ENCODE measurements at places on chromosomes 16 and 17.

- no peak for DNase-seq
These were observed 13.5 kb upstream of the BHLHA9 start for GRCh38 chr17:1256699-1257098.

- DNase-seq: no peak
These were observed 112.2 kb downstream of the PITPNC1 start for GRCh38 chr17:67489273-67489672.

GRCh38 chr16:84863481-84863814, 43.7 kb downstream of the CRISPLD2 start:
- no peak for DNase-seq

- DNase-seq: no peak
These were observed 861 bp downstream of the RAB11FIP3 start for GRCh38 chr16:426115-426905.

GRCh38 chr17:8189711-8190477, at the start of gene BORCS6:
Gene BORCS6 (minus strand): TSS chr17:8190180. CDS start chr17:8190140, 40 bp downstream.
- peak; percentile 98 for DNase-seq

DNA sequence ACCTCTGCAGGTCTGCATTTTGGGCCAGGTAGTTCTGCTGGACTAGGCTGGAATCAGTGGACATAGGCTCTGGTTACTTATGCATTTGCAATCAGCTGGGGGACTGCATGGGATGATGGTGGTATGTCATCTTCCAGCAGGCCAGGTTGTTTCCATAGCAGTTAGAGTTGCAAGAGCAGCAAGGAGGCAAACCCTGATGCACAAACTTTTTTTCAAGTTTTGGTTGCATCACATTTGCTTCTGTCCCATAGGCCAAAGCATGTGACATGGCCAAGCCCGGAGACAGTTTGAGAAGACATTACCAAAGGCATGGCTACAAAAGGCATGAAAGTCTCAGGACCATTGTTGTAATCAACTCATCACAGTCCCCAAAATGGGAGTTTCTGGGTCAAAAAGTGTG, 58.2 kb downstream of the PRKCB start:
- DNase-seq: no peak

- DNase-seq: no peak
These were observed 126.5 kb downstream of the WWOX start for GRCh38 chr16:78225919-78226318.

DNA sequence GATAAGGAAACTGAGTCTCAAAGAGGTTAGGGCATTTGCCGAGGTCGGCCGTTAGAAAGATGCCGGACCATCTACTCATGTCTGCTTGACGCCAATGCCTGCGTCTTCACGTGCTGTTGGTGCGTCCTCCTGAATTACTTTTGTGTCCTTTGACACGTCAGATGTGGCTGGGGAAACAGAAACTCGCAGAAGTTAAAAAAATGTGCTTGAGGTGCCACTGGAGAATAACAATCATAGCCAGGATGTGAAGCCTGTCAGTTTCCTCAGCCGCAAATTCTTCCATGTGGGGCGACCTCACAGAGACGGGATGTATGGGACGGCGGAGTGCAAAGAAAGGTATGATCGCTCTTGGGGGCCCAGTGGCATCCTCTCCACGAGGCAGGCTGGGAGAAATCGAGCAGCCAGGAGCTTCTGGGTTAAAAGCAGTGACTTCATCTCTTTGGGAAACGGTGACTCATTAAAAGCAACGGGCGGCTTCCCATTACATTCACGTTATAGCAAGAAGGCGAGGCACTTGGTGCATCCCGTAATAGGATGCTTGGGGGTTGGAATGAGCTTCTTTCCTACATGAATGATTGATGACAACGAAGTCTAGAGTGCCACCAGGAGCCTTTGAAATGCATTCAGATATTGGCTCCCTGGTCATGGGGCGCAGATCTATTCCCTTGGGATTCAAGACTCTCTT, 67.8 kb downstream of the BMERB1 start:
- no peak for DNase-seq

- DNase-seq: no peak
These were observed 115.4 kb downstream of the UTP18 start for GRCh38 chr17:51375771-51376170.

DNA sequence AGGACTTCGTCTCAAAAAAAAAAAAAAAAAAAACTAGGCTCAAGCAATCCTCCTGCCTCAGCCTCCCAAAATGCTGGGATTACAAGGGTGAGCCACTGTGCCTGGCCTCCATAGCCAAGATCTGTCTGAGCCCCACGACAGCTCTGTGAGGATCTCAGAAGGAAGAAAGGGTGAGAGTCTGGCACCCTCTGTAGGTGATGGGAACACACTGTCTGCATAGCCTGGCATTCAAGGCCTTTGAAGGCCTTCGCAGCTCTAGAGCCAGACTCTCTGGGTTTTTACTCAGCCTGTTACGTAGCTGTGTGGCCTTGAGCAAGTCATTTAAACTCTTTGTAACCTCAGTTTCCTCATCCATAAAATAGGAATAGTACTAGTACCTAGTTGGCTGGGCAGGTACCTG, 6.3 kb upstream of the XPO6 start:
- peak; percentile 87 for DNase-seq

DNA sequence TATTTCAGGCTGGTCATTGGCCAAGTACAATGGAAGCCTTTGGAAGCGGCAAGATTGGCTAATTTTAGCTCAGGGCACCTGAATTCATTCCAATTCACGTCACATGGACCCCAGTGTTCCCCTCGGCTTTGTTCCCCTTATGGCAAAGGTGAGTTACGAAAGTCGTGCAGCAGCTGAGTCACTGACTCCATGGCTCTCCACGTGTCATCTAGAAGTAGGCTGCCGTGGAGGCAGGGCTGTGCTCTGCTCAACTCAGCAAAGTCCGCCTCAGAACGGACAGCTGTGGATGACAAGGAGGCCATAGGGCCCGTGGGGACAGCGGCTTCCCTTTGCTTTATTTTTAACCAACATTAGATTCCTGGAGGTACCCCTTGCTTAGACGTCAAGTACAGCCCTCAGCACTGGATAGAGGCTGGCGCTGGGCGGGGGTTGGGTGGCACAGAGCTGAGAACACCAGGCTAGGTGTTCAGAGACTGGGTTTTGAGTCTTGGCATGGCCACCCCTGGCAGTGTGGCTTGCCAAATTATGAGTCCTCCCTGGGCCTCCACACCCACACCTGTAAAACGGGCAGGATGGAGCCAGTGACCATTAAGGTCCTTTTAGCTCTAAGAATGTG, 23.6 kb downstream of the ADAD2 start:
- no peak for DNase-seq

DNA sequence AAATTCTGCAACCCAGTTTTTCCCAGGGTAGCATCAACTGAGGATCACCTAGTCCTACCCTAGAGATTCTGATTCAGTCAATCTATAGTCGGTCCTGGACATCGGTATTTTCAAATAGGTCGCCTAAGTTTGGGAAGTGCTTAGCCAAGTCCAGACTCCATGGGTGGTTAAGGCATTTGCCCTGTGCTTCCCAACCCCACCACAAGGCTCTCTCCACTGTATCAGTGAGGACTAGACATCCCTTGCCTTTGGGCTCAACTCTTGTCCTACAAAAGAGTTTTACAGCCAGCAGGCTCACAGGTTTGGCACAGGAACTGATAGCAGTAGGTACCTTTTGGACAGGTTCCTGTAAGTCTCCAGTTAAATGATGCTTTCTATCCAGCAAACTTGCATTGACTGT, 13.8 kb downstream of the HYDIN start:
- DNase-seq: no peak

GRCh38 chr16:29987371-29988085, 7.9 kb downstream of the HIRIP3 start:
- no peak for DNase-seq

DNA sequence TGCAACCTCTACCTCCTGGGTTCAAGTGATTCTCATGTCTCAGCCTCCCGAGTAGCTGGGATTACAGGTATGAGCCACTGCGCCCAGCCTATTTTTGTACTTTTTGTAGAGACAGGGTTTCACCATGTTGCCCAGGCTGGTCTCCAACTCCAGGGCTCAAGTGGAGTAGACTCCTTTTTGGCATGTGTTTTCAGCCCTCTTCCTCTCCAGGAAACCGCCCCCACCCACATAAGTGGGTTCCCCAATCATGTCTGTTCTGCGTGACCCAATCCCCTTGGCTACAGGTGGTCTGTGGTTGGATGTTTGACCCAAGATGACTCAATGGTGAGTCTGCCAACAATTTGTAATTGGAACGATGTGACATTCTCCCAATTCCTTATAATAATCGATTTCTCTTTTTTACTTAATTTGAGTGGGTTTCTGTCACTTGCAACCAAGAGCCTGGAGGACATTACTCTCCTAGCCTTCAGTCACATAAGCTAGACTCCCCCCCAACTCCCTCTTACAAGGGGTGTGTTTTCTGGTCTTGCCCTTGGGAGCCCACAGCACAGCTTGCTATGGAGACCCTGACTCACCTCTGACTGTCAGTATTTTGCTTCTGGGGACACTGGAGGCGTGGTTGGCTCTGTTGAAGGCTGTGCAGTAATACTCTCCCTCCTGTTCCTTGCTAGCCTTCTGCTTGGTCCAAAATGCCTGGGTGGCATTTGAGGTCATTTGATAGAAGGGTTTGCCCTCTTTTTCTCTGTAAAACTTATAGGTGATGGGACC, 34.9 kb downstream of the PECAM1 start:
- DNase-seq: no peak

GRCh38 chr16:5918567-5919130, 821.1 kb upstream of the EEF2KMT start:
- DNase-seq: no peak

DNA sequence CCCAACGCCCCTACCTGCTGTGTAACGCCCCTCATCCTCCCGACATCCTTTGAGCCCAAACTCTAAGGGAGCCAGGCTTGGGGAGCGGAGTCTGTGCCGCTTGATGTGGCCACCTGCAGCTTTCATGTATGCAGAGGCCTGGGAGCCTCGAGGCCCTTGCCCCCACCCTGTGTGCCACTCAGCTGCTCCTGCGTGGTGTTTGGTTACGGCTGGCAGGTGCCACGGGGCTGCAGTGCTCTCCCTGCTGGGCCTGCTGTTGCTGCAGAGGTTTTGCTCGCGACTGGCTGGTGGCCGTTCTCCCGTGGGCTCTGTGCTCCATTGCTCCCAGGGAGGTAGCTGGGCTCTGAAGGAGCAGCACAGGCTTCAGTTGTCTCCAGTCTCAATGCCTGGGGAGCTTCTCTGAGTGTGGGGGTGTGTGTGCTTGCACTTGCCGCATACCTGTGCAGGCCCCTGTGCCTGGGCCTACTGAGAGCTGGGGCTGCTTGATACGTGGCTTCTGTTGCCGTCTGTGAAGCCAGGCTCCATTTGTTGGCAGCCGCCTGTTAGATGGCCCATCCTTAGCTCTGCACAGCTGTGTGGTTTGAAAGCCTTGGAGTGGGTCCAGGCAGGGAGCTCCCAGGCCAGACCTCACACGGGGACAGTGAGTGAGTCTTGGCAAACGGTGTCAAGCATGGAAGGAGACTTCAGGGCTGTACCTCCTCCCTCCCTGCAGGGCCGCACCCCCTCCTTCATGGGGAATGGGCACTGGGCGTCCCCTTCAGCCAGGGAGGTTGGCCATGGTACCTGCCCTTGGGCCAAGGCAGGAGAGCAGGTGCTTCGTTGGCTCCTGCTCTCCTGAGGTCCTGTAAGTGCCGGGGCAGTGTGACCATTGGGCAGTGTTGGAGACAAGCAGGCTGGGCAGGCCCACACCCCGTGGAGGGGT, 47.2 kb downstream of the PDPK1 start:
- no peak for DNase-seq

GRCh38 chr16:49926941-49927340, 71.0 kb upstream of the ZNF423 start:
- DNase-seq: no peak

DNA sequence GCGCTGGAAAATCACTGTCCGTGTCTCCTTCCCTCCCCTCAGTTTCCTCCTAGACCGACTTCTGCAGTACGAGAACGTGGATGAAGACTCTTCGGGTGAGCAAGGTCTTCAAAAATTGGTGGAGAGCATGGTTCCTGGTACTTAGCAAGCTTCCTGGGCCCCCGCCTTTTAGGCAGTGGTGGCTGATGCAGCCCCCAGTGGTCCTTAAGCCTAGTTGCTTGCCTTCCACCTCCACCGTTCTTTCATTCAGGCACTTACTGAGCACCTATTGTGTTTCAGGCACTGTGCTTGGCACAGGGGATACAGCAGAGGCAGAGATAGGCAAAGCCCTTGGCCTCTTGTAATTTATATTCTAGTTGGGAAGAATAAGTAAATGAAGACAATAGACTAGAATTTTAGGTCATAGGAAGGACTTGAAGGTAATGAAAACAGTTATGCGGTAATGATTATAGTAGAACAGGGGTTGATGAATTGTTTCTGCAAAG, 767 bp downstream of the INO80E start:
- no peak for DNase-seq

DNA sequence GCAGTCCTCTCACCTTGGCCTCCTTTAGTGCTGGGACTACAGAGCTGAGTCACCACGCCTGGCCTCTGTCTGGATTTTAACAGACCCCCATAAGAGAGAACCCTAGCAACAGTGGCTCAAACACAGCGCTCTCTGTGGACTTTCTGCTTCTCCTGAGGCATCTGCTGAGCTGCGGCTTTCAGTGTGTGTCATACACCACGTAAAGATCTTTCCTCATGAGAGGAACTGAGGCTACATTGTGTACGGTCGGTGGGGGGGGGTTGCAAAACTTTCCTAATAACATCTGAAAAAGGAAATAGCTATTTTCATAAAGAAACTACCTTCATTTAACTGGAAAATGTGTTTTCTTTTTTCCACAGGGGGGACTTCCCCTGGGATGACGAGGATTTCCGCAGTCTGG, 32.9 kb downstream of the DEF8 start:
- no peak for DNase-seq

DNA sequence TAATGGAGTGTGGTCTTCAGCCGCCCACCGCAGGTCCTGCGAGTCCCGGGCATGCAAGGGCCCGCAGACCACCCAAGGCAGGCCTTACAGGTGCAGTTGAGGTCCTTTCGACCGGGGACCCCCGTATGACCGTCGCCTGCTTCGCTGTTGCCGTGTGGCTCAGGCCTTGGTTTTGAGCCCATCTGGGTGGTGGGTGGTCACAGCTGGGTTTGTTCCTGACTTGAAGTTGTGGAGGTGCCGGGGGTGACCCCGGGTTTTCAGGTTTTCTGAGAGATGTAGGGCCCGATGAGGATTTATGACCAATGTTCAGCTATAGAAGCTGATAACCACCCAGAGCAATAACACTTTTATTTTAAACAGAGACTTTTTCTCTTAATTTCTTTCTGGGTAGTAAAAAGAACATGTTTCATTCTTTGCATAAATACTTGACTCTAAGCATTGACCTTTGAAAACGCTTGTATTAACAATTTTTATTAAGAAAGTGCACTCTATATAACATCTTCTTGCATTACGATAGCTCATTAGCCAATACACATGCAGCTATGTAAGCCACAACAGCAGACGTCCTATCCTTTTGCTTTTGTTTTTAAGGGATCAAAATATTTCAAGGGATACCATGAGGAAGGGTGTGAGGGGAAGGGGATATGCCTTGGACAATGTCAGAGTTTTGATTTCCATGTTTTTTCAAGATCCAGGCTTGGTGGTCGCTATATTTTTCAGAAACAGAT, 1.9 kb downstream of the FOXL1 start:
- DNase-seq: no peak

DNA sequence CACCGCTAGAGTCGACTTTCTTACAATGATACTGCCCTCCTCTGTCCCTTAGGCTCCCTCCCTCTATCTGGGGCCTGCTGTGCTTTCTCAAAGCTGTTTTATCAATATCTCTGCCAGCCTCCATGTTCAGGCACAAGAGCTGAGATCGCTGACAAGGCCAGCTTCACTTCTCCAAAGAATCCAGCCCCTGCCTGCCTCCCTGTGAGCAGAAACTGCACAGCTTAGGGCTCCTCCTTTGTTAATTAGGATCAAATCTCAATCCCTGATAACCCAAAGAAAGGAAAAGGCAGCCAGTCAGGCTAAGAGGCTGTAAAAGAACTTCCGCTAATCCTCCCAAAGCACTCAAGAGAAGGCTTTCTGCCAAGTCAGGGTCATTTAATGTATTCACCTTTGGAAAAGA, 616.0 kb upstream of the CDH11 start:
- no peak for DNase-seq
